T-helper 22 cell (primary cell): ENCODE measurements at places on chromosomes 7 and 10.

- no peak for DNase-seq
Observed at GRCh38 chr7:134051020-134051419, 76.1 kb upstream of the LRGUK start.

DNA sequence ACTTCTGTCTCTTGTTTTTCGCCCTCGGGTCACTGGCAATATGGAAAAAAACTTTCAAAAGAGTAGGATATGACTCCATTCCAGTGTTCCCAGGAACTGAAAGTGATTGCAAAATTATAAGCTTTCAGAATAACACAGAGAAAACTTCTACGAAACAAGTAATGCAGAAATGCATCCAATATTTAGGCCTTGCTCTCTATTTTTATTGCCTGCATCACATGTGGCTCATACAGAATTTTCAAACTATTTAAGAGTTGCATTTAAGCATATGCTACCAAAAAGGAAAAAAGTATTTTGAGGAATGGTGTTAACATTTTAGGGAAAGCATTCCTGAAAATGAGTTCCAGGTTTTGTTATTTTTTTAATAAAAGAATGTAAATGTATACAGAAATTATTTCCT, 228.0 kb downstream of the CACNB2 start:
- no peak for DNase-seq

DNA sequence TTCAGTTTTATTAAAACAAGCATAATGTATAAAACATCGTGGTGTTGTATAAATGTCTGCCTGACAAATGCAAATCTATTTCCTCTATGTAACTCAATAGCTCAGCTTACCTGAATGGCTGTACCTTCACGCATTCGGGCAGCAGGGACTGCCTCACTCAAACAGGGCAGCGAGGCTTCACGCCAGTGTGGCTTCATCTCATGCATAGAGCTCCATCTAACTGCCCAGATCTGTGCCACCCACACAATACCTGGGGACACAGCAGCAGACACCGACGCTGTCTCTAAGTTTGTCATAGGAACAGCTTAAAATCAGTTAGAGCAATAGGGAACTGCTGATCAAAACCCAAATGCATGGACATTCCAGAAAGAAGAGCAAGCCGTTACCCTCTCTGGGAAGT, 182.8 kb upstream of the ANKRD30A start:
- DNase-seq: no peak

DNA sequence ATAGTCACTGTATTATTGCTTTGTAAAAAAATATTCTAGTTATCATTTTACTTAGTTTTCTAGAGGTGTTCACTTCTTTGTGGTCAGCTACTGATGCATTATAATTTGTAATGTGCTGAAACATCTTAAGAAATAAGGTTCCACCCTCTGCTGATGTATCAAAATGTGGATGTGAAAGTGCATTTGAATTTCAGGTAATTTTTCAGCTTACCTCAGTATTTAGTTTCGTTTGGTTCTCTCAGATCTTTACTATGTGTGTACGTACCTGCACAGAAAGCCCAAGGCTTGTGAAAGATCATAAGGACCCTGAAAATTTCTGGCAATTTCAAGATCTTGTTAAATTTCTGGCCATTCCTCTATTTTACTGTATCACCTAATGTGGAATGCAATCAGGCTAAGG, 542.3 kb upstream of the TPK1 start:
- DNase-seq: no peak

- no peak for DNase-seq
Observed at GRCh38 chr10:26743091-26743490, 45.6 kb downstream of the PDSS1 start.
